ENCODE measurements at places on chromosomes 12 and 14. TPM values are rescaled to one million over a fixed set of nuclear protein-coding genes. Genes with fewer than 3 reads are reported as not detected.

DNA sequence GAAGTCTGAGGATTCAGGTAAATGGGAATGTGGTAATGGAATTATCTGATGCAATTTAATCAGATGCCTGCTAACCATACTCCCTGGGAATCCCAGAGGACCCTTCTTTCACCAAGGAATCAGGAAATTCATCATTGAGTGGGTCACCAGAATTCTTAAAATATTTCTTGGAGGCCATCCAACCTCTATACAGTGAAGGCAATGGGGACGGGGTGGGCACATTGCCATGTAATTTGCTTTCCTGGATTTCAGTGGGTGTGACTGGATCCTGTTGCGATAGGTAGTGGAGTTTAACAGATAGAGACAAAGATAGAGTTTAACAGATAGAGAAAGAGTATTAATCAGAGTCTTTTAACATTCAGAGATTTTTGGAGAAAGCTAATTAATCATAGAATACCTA is 394.4 kb downstream of the DAD1 start:
- DNase-seq = no peak

- no peak for DNase-seq
These were observed 315.8 kb downstream of the AEBP2 start for GRCh38 chr12:19755136-19755535.

DNA sequence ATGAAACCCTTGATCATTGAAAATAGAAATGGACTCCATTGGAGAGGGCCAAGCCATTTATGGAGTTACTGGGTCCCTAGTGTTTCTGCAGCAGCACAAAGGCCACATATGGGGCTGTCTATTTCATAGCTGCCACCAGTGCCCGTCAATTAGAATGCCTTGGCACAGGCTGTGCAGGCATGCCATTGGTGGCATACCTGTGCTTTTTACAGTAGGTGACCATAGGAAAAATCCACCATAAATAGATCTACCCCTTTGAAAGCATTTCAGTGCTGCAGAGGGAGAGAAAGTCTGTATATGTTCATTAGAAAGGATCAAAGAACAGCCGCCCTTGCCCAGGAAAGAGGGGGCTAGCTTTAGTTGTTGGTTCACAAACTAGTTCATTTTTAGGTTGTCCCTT is 13.1 kb downstream of the MYBPC1 start:
- peak; percentile 49 for DNase-seq

DNA sequence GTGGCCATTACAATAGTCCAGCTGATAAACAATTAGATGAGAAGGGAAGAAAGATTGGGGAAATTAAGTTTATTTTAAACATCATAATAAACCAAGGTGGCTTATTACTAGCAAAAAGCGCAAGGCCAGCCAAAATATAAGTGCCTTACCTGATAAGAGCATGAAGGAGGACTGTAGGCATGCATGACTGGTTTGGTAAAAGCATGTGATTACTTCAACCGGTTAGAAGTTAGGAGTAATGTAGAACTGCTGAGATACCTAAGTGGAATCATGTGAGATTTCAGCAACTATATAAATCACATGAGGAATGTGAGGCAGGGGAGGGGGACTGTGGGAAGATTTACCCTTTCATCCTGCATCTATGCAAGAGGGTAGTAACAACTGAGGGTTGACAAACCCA is 59.7 kb upstream of the CCDC196 start:
- DNase-seq = no peak

- DNase-seq = no peak
These were observed 72.5 kb upstream of the ATP2B1 start for GRCh38 chr12:89781156-89781555.

- DNase-seq = no peak
These were observed 171.8 kb upstream of the ATF7IP start for GRCh38 chr12:14193639-14194038.

GRCh38 chr12:56150563-56150962 is 1.8 kb upstream of the MYL6B start:
- DNase-seq = peak; percentile 18

GRCh38 chr12:68932961-68933893 is at the start of gene CPM:
TSS of gene CPM (minus strand) at chr12:68933171. CDS start at chr12:68932837, 334 bp downstream.
- DNase-seq = peak; percentile 91

GRCh38 chr12:76417116-76417515 is 68.9 kb upstream of the BBS10 start:
- DNase-seq = no peak

DNA sequence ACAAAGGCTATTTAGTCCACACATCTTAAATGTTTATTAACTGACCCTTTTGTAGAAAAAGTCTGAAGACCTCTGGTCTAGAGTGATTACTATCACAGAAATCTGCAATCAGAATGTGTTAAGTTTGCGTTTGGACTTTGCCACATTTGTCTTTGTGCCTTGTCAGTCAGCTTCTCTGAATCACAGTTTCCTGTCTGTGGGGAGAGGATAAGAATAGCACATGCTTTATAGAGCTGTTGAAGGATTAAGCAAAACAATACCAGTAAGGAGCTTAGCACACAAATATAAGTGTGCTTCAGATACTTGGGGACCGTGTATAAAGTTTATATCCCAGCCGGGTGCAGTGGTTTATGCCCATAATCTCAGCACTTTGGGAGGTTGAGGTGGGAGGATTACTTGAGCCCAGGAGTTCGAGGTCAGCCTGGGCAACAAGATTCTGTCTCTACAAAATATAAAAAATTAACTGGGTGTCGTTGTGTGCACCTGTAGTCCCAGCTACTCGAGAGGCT is 63.0 kb upstream of the BTG1 start:
- no peak for DNase-seq

GRCh38 chr12:2329661-2330210 is 276.9 kb downstream of the CACNA1C start:
- no peak for DNase-seq

DNA sequence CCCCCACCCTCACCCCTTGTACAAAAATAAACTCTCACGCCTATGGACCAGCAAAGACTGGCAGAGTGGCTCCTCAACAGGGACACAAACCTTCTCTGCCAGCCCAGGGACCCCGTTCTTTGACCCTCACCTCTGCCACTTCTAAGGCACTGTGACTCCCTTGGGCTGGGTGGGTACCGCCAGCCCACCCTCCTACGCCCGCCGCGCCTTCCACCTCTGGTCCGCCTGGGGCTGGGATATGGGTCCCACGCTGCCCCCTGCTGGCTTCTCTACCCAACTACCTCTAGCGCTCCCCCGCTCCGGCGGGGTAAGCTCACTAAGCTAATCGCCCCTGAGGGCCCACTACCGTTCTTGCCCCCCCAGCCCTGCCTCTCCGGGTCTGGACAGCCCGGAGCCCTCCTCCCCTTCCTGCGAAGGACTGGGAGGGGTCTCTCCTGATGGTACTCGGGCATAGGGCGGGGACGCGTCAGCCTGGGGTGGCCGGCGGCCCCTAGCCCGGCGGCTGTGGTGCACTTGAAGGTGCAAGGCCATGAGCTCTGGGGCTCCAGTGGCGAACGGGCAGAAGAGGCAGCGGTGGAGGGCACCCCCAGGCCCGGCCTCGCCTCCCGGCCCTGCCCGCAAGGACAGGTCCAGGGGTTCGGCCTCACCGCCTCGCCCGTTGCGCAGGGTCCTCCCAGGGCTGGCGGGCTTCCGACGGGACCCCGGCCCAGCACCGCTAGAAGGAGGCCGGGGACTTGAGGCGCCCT is 8.1 kb downstream of the ZNF219 start:
- peak; percentile 57 for DNase-seq

- no peak for DNase-seq
These were observed 830 bp upstream of the LPCAT3 start for GRCh38 chr12:7019043-7019569.

GRCh38 chr14:38866461-38866860 is 236.6 kb downstream of the SEC23A start:
- no peak for DNase-seq

GRCh38 chr12:42534184-42534838 is 55.2 kb downstream of the PRICKLE1 start:
- no peak for DNase-seq

- DNase-seq = no peak
These were observed 67.2 kb downstream of the RIC8B start for GRCh38 chr12:106841510-106842302.

DNA sequence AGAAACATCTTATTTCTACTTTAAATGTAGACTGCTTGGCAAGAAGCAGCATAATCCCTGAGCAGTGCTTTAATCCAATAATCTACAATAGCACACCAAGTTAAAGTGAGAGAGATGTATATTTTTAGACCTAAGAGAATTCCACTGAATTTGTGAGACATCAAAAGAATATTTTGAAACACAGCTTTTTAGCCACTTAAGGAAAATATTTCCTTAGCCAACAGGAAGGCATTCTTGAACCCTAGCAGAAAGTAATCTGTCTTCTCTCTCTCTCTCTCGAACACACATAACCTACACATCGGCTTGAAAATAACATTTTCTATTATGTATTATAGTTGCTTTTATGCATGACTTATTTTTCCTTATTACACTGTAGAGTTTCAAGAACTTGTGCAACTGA is 34.0 kb downstream of the KITLG start:
- no peak for DNase-seq

DNA sequence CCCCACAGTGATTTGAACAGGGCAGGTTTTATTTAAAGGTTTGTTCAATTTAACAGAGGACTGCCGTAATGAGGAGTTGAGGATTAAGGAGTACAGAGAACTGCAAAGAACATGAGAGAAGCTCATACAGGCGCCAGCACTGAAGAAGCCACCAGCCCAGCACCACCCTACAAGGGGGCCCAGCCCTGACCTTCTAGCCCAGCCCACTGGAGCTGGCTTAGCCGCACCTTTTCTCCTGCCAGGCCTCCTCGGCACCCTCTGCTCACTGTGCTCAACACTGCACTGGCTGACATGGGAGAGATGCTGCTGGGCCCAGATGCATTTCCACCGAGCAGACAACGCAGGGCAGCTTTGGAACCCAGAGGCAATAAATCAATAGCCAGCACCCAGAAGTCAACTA is 36.5 kb upstream of the SFSWAP start:
- DNase-seq = no peak

DNA sequence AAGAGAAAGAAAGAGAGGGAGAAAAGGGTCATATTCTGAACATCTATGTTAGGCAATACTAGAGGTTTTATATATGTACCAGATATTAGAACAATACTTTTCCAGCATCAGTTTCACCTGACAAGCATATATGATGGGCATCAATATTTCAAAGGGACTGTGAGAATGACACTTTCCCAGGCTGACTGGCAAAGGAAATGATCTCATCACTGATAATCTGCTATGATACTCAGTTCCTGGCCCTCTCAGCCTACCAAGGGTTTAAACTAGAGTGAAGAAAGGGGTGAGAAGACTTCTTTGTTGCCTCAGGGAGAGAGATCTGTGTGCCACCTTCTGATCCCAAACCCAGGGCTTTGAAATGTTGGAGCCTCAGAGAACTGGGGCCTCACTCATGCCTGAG is 183.5 kb downstream of the TTC8 start:
- DNase-seq = no peak

PRORP gene
- 36.9 TPM for total RNA-seq

STON2 gene
- total RNA-seq = 50.2 TPM

SRRM4 gene
- total RNA-seq = 0.45 TPM

FAM181A gene
- not detected for total RNA-seq

TMEM179 gene
- 0.92 TPM for total RNA-seq

IL26 gene
- not detected for total RNA-seq

BCL11B gene
- total RNA-seq = 2.2 TPM

KRT80 gene
- total RNA-seq = not detected

OVCH1 gene
- total RNA-seq = not detected

IFNG-AS1 gene
- not detected for total RNA-seq

TAS2R31 gene
- total RNA-seq = 27.2 TPM

TAS2R30 gene
- total RNA-seq = 21.7 TPM

Measured in stomach (tissue), 19 donors.